ENCODE measurements at places on chromosomes 3 and 15. TPM values are rescaled to one million over a fixed set of nuclear protein-coding genes. Genes with fewer than 3 reads are reported as not detected.

Gene PPP2R3A
- total RNA-seq = 0.17 TPM

Gene RHOV
- total RNA-seq = 0.22 TPM

Gene FAM131A
- 5.0 TPM for total RNA-seq

DNA sequence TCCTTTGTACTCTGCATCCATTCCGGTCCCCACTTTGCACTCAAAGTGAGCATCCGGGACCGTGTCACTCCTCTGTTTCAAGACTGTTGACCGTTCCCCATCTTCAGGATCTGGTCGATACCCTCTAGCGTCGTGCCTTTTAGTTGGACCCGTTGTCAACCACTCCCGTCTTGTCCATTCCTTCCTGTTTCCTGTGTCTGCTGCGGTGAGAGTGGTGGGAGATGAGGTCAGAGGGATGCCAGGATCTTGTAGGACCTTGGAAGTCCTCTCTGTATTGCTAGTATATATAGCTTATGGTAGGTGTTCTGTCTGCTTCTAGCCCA, 624 bp downstream of the BRK1 start:
- H3K4me1 ChIP-seq = peaks cover 37% of the 10 kb centered on the region
- H3K27ac ChIP-seq = peak overlapping the region; percentile 94
- H3K4me3 ChIP-seq = peak overlapping the region; percentile 92

DNA sequence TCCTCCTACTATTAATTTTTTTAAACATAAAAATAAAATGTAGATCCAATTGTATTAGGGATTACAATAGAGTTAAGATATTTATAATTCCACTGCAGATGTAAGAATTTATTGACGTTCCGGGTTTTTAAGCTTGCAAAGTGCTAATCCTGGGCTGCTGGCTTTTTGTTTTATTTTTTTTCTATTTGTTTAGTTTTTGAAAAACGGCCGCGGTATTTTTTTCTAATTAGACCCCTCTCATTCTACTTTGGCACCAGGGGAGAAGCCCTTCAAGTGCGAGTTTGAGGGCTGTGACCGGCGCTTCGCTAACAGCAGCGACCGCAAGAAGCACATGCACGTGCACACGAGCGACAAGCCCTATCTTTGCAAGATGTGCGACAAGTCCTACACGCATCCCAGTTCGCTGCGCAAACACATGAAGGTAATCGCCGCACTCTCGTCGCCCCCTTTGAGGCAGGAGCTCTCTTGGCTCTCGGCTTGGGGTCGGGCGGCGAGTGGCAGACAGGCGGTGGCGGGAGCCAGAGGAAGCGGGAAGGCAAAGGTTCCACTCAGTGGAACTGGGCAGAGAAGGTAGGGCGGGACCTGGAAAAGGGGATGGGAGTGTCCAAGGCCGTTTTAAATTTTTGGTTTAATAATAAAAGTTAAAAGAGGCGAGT, 3.2 kb downstream of the ZIC1 start:
- peaks cover 78% of the 10 kb centered on the region for H3K27me3 ChIP-seq
- DNase-seq = no peak
- peaks cover 17% of the 10 kb centered on the region for H3K36me3 ChIP-seq
